ENCODE measurements at places on chromosomes 2 and 18. TPM values are rescaled to one million over a fixed set of nuclear protein-coding genes. Genes with fewer than 3 reads are reported as not detected.
A peak's percentile ranks its signal among the peaks of the same experiment; 100 is the strongest.

- no peaks in the 10 kb centered on the region for H3K36me3 ChIP-seq
- H3K27me3 ChIP-seq: no peaks in the 10 kb centered on the region
- DNase-seq: no peak
- H3K4me3 ChIP-seq: no peak overlapping the region
These were observed 80.3 kb upstream of the TTC39C start for GRCh38 chr18:23934252-23934651.

FNDC4 gene
- total RNA-seq: 57.7 TPM

KCNE4 gene
- total RNA-seq: 9.3 TPM

GRCh38 chr18:75207310-75208154 lies 1.4 kb downstream of the PTGR3 start:
- H3K36me3 ChIP-seq: no peaks in the 10 kb centered on the region
- no peaks in the 10 kb centered on the region for H3K4me1 ChIP-seq
- peak overlapping the region; percentile 93 for H3K4me3 ChIP-seq
- no peaks in the 10 kb centered on the region for H3K27me3 ChIP-seq

GRCh38 chr2:217396586-217396985 lies 536.7 kb upstream of the TNP1 start:
- H3K27ac ChIP-seq: peak overlapping the region; percentile 52
- no peak for DNase-seq
- H3K4me1 ChIP-seq: peaks cover 4% of the 10 kb centered on the region
- H3K27me3 ChIP-seq: no peaks in the 10 kb centered on the region

IL37 gene
- not detected for total RNA-seq

Measured in breast epithelium (tissue), 4 donors.